Smooth muscle cell of bladder (primary cell): ENCODE measurements at places on chromosomes 2 and 18. TPM values are rescaled to one million over a fixed set of nuclear protein-coding genes. Genes with fewer than 3 reads are reported as not detected.

BOLL gene
- total RNA-seq: not detected in 2 replicates

CD207 gene
- not detected in 2 replicates for total RNA-seq

SERPINB3 gene
- total RNA-seq: 0.28 TPM in 1 of 2 replicates, not detected in the other

MOGAT1 gene
- total RNA-seq: not detected in 2 replicates
